Activated naive CD8-positive, alpha-beta T cell treated with anti-CD3 and anti-CD28 coated beads, Interleukin-2, amount 50 U/mL, for 24 hours (primary cell): ENCODE measurements at places on chromosomes 4 and X.

GRCh38 chr4:152083338-152083737, 322.5 kb upstream of the GATB start:
- no peaks in the 10 kb centered on the region for H3K27me3 ChIP-seq
- no peak for DNase-seq
- no peaks in the 10 kb centered on the region for H3K36me3 ChIP-seq
- H3K4me3 ChIP-seq = no peak overlapping the region

DNA sequence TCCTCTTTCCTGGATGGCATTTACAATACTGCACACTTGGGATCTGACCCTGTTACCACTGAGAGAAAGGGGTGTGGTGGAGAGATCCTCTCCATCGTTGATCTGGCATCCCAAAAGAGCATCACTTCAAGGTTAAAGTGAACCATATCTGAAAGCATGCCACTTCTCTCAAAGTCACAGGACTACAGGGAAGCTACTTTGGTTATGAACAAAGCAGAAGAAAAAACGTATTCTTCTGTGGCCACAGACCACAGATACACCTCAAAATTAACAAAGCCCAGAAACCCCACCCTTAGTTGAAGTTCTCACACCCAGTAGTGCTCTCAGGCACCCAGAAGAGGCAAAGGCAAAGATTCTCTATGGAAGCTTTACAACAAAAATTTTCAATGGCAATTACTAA, 108.3 kb downstream of the JADE1 start:
- H3K4me3 ChIP-seq = no peak overlapping the region
- no peak overlapping the region for H3K27ac ChIP-seq
- no peak for DNase-seq
- H3K27me3 ChIP-seq = no peaks in the 10 kb centered on the region

- H3K27ac ChIP-seq = no peak overlapping the region
- H3K36me3 ChIP-seq = no peaks in the 10 kb centered on the region
Measured at GRCh38 chr4:158255727-158256324, 45.5 kb downstream of the TMEM144 start.

DNA sequence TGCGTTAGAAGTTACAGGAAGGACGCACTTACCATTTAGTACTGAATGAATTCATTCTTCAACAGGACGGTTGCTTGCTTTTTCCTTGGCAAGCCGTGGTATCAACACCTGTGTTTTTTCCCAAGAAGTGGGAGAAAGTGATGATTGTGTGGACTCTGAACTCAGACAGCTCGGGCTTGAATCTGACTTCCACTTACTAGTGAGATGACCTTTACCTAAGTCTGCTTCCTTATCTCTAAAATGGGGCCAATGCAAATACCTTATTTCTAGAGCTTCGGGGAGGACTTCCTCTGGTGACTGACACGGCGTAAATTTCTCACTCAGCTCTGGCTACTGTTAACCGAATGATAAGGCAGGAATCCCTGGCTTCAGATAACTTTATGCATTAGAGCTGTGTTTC, 146.8 kb upstream of the RBPJ start:
- no peaks in the 10 kb centered on the region for H3K36me3 ChIP-seq
- peaks cover 30% of the 10 kb centered on the region for H3K4me1 ChIP-seq
- H3K27me3 ChIP-seq = no peaks in the 10 kb centered on the region
- H3K27ac ChIP-seq = peak overlapping the region; percentile 42

DNA sequence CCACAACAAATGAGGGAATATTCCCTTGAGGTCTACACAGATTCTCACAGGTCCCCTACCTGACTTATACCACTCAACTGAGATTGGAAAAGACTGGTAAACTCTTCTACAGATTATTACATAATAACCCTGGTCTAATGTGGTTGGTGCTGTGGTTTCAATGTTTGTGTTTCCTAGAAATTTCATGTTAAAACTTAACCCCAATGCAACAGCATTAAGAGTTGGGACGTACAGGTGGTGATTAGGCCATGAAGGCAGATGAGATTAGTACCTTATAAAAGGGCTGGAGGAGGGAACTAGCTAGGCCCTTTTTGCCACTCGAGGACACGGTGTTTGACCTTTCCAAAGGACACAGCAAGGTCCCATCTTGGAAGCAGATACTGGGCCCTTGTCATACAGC, 84.3 kb upstream of the TAPT1 start:
- H3K27ac ChIP-seq = no peak overlapping the region
- H3K36me3 ChIP-seq = no peaks in the 10 kb centered on the region
- DNase-seq = no peak
- H3K4me1 ChIP-seq = no peaks in the 10 kb centered on the region
- H3K27me3 ChIP-seq = no peaks in the 10 kb centered on the region

DNA sequence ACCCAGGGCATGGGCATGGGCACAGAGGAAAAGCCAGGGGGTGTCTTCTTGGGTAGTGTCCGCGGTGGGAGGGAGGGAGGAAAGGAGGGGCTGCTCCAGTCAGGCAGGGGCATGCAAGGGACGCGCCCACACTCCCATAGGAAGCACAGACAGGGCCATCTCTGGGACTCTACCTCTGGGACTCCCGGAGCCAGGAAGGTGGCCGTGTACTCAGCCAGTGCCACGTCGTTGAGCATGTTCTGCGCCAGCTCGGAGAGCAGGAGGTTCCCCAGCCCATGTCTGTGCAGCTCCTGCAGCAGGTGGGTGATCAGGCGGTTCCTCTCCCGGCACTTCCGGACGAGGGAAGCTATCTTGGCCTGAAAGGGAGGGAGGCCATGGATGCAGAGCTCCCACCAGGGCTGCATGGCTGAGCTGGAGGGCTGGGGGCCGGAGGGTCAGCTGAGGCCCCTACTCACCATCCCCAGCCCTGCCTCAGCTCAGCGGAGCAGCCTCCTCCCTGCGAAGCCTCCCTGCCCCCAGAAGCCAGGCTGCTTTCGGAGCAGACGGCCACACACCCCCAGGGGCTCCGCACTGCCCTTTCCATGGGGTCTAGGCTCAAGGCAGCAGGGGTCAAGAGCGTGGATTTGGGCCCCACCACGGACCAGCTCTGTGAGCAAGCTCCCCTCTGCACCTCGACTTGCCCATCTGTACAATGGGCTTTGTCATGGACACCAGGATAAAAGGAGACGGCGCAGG, 44.6 kb downstream of the C4orf50 start:
- no peak overlapping the region for H3K4me3 ChIP-seq
- H3K36me3 ChIP-seq = no peaks in the 10 kb centered on the region

GRCh38 chr4:114811564-114812301, 213.1 kb downstream of the UGT8 start:
- H3K36me3 ChIP-seq = no peaks in the 10 kb centered on the region
- peaks cover 5% of the 10 kb centered on the region for H3K27me3 ChIP-seq
- H3K4me3 ChIP-seq = no peak overlapping the region

DNA sequence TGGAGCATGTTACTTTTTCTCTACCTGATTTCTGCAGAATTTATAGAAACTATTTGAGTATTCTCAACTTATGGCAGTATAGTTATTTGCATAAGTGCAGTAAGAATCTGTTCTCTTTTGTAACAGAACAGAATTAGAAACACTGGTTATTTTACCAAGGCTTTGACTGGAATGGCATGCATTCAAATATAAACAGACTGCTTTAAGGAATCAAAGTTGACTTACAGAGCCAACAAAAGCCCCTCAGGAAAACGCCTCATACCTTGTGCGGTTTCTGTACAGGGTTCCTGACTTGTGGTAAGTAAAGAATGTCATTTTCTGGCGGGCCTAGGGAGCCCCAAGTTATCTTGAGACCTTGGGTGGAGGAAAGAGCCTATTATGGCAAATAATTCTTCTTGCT, 97.1 kb downstream of the GPR143 start:
- peaks cover 12% of the 10 kb centered on the region for H3K36me3 ChIP-seq
- peaks cover 10% of the 10 kb centered on the region for H3K4me1 ChIP-seq
- no peak overlapping the region for H3K27ac ChIP-seq

DNA sequence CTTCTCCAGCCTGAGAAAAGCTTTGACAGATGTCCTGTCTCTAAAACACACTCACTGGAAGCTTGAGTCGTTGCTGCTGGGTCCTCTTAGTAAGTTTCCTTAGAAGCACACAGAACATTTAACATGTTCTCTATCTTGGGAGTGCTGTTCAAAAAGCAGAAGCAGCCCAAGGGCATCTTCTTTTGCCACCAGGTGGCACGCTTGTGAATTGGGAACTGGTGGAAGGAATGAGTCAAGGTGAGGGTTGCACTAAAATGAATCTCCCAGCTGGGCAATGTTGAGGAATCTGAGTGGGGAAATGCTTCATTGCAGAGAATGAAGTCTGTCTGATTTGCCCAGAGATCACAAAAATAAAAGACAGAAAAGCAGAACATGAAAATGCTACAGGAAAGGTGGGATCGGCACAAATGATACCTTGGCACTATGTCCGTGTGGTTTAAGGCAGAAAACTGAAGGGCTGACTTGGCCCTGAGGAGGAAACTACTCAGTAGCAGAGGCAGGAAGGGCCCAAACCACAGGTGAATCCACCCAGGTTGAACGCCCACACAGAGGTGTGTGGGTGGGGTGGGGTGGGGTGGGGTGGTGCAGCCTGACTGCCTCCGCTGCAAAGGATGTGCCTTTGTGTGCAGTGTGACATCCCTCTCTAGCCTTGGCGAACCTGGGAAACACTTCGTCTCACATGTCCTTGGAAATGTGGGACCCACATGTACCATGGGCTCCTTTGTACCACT, 26.0 kb downstream of the KIT start:
- H3K4me1 ChIP-seq = peaks cover 26% of the 10 kb centered on the region
- H3K36me3 ChIP-seq = no peaks in the 10 kb centered on the region
